ENCODE measurements at places on chromosomes 4 and X.

GRCh38 chrX:51487960-51488267, 8.5 kb downstream of the NUDT11 start:
- DNase-seq = no peak

DNA sequence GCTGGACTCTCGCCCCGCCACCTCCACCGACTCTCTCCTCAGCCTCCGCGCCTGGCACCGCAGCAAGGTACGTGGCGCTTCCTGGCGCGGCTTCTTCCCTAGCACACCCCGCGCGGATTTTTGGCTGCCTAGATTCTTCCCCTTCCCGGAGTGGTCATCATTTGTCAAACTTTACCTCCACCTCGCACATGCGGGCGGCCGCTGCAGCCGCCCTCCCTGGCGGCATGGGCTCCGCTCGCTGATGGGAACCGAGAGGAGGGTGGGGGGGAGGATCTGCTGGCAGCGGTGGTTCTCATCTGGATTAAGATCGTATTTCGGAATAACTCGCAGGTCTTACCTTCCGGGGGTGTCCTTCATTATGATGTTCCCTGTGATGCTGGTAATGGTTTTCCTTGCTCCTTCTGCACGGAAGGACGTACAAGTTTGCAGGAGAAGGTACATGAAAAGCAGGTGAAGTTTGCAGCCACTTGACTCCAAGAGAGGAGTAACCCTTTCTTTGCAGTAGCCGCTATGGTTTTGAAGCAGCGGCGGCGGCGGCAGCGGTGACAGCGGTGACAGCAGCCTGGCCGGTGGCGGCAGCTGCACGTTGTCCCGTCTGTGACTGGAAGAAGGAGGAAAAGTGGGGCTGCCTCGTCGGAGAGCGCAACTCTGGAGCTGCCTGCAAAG, 2183.9 kb upstream of the TENM3 start:
- DNase-seq = no peak

DNA sequence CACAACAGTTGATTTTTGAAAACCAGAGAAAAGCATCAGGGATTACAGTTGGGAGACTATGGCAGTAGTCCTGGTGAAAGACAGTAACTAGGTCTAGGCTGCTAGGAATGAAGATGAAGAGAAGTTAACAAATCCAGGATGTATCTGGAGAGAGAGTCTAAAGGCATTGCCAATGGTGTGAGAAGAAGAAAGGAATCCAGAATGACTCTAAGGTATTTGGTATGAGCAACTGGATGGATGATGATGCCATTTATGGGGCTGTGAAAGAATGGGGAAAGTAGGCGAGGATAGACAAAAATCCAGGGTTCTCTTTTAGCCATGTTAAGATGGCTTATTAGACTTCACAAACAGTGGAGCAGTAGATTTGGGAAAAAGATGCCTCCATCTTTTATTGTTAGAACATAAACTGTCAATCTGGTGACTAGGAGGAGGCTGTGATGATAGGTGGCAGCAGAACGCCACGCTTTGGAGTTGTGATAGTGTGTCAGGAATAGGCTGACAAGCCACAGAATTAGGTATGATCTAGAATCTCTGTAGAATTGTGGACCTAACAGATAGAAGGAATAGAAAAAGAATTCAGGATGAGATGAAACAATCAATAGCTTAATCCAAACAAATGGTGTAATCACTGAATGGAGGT, 27.3 kb upstream of the JADE1 start:
- no peak for DNase-seq

DNA sequence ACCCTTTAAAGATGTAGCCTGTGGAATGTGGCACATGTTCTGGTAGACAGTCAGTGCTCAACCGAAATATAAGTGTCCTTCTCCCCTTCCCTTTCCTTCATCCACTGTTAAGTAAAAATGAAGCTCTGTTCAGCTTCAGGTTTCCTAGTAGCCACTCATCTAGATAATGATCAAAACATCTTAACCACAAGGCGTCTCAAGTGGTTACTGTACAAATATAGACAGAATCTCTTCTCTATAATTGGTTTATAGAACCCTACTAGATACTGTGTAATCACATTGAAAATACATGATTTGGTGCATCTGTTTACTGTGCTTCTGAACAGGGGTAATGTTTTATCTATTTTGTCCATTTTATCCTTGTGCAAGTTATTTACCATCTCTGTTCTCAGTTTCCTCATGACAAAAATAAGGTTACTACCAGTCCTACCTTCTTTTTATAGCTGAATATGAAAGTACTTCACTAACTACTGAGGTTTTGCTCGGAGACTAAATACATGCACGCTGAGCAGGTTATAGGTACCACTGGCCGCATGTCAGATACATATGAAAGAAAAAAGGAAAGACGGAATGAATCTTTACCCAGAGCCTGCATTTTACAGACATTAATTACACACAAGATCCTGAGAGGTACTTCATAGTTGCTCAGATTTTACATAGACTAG, 20.3 kb upstream of the SLC25A4 start:
- no peak for DNase-seq
